CD4-positive, alpha-beta T cell treated with Interleukin-17A for 4 hours (primary cell): ENCODE measurements at places on chromosomes 12 and 14.

- DNase-seq, result no peak
Measured at GRCh38 chr12:4806439-4807115, 86.4 kb downstream of the GALNT8 start.

- no peak for DNase-seq
Measured at GRCh38 chr12:124420996-124421674, 126.2 kb downstream of the RFLNA start.

DNA sequence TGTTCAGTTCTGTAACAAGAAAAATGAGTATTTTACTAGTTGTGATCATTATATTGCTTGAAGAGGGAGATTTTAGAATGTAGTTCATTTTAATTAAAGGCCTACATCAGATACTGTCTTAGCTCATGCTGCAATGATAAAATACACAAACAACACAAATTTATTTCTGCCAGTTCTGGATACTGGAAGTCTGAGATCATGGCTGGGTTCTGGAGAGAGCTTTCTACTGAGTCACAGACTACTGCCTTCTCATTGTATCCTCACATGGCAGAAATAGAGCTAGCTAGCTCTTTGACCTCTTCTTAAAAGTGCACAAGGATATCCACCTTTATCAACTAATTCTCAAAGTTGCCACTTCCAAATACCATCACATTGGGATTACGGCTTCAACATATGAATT is 53.8 kb downstream of the MIS18BP1 start:
- no peak for DNase-seq

DNA sequence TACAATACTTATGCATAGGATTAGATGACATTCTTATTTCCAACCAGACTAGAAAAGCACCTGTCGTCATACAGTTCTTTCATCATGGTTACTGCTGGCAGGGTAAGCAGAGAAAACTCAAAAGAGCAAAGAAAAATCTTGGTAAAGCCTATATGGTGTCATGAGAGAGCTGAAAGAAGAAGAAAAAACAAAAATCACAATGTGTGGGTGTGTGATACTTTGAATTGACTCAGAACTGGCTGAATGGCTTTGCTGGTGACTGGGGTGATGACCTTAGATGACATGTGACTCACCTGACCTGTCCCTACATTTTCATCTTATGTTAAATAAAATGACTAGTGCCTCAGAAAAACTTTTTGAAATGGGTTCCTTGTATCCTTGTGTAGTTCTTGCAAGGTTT is 278.1 kb upstream of the LMO3 start:
- no peak for DNase-seq

DNA sequence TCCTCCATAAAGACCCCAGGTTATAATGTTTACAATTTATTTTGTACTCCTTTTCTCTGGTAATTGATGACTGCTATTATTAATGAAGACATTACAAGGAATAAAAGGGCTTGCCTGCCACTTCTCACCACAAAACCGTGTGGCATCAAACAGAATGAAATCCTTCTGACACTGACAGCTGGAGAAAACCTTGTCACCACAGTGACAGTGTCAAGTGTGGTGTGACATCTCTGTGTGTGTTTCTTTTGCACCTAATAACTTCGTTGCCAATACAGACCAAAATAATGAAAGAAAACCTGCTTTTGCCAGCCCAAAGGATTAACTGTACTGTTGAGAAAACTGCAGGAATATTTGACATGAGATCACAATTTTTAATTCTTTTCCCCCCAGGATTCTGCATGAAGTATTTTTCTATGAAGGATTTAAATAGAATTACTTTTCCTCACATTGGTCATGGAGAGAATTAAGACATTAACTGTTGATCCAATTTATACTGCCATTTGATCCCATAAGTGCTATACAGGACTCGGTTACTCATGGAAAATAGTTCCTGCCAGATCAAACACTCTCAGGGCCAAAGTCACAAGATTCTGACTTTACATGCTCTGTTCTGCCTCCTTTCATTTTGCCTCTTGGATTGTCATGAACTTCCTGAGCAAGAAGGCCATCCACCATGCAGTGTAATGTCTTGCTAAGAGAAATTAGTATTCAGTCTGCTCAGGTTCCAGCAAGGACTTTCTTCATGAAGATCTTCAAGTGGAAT is 60.4 kb upstream of the IFNG-AS1 start:
- no peak for DNase-seq

GRCh38 chr12:6345319-6346091 is 3.6 kb upstream of the TNFRSF1A start:
- peak; percentile 63 for DNase-seq

DNA sequence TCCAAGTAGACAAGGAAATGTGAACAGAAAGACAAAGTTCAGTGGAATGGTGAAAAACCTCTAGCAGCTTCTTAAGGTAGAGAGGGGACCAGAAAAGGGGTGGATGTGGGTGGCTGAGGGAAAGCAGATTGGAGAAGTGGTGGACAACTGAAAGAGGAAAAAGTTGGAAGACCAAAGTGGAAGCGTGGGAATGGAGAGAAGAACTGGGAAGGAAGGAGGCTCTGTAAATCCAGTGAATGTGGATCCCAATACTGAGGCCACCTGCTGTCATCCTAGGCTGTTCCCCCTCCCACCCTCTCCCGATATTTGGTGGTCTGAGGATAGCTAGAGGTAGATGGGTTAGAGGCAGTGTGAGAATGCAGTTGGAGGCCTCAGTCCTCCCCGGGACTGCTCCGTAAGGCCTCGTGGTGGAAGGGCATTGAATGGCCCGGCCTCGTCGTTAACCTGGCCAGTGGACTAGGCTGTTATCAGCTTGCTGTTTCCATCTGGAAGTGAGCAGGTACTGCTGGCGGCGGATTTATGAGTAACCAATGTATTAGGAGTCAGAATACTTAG is 822 bp upstream of the POU6F1 start:
- no peak for DNase-seq

GRCh38 chr12:78787576-78787975 is 77.0 kb upstream of the SYT1 start:
- DNase-seq, result no peak
